ENCODE measurements at places on chromosomes 12 and 14. TPM values are rescaled to one million over a fixed set of nuclear protein-coding genes. Genes with fewer than 3 reads are reported as not detected.

The PRB2 gene
- not detected for total RNA-seq

The CEBPE gene
- 0.34 TPM for total RNA-seq

The TGM1 gene
- 7.9 TPM for total RNA-seq

The DGLUCY gene
- 50.1 TPM for total RNA-seq

The PMCH gene
- total RNA-seq = not detected

The TC2N gene
- 33.4 TPM for total RNA-seq

The ANO4 gene
- total RNA-seq = not detected

The NAP1L1 gene
- 875 TPM for total RNA-seq

The ZNF384 gene
- 77.1 TPM for total RNA-seq

The INSM2 gene
- total RNA-seq = 0.08 TPM

The MYF5 gene
- not detected for total RNA-seq

The MANSC4 gene
- not detected for total RNA-seq

The CATSPERB gene
- total RNA-seq = 0.50 TPM

The COCH gene
- total RNA-seq = 0.57 TPM

The SPX gene
- total RNA-seq = 0.30 TPM

The MMP17 gene
- total RNA-seq = not detected

The FAIM2 gene
- total RNA-seq = 0.78 TPM

The PLEKHH1 gene
- 9.1 TPM for total RNA-seq

The MAP3K9 gene
- total RNA-seq = 8.7 TPM

The LRFN5 gene
- total RNA-seq = not detected

The SLCO1C1 gene
- not detected for total RNA-seq

The CAPZA3 gene
- not detected for total RNA-seq

The NUDT14 gene
- total RNA-seq = 22.6 TPM

The AVPR1A gene
- not detected for total RNA-seq

The PDZRN4 gene
- total RNA-seq = not detected

The SLC5A8 gene
- total RNA-seq = not detected

The FAM90A1 gene
- 0.11 TPM for total RNA-seq

The BRF1 gene
- 38.2 TPM for total RNA-seq

The DYRK4 gene
- 18.5 TPM for total RNA-seq

The OAS2 gene
- total RNA-seq = 199 TPM

The P2RX7 gene
- total RNA-seq = 7.3 TPM

All from activated naive CD4-positive, alpha-beta T cell treated with anti-CD3 and anti-CD28 coated beads, Interleukin-2, amount 50 U/mL, for 72 hours (primary cell).